ENCODE measurements at places on chromosomes 3 and 15.

DNA sequence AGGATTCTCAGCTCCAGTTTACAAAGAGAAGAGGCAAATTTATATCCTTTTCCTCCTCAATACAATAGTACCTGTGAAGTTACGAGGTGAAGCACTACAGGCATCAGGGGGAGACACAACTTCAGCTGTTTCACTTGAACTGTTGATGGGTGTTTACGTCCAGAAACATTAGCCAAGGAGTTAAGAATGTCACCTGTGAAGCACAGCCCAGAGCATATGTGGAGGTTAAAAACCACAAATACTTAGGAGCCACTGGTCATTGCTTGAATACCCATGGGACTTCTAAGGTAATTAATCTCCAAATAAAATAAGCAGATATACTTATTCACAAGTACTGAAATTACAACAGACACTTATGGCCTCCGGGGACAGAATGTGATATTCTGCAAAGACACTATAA, 246.5 kb downstream of the ULK4 start:
- no peak for DNase-seq

DNA sequence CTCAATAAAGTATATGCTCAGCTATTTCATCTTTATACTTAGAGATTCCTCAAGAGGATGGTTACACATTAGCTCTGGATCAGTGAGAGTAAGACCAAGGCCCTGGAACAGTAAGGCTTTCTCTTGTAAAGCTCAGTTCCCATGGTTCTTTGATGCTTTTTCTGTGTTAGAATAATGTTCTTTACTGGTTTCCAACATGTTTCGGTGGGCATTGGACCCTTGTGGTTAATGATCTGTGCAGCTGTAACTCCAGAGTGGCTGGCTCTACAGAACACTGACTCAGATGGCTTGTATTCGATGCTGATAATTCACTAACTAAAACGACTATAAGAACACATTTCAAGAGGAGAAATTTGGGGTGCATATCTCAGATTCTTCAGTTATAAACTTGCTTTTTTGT, 114.7 kb downstream of the AKAP13 start:
- DNase-seq = no peak

- no peak for DNase-seq
Observed at GRCh38 chr3:170078620-170079281, 41.0 kb downstream of the GPR160 start.

- peak; percentile 17 for DNase-seq
Observed at GRCh38 chr15:42385206-42385979, 26.1 kb downstream of the CAPN3 start.

- DNase-seq = no peak
Observed at GRCh38 chr3:11953350-11953749, 50.8 kb upstream of the SYN2 start.

DNA sequence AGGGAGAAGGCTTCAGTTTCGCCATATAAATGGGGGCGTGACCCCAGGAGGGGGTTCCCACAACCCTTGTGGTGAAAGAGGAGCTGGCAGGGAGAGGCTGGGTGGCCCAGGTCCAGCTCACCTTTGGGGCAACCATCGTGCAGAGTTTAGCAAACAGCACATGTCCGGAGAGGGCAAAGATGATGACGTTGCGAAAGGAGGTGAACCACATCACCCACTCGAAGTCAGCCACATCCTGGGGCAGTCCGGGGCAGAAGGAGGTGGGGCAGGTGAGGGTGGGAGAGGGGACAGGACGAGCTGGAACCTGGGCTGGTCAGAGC, 3.7 kb downstream of the HHATL start:
- no peak for DNase-seq

DNA sequence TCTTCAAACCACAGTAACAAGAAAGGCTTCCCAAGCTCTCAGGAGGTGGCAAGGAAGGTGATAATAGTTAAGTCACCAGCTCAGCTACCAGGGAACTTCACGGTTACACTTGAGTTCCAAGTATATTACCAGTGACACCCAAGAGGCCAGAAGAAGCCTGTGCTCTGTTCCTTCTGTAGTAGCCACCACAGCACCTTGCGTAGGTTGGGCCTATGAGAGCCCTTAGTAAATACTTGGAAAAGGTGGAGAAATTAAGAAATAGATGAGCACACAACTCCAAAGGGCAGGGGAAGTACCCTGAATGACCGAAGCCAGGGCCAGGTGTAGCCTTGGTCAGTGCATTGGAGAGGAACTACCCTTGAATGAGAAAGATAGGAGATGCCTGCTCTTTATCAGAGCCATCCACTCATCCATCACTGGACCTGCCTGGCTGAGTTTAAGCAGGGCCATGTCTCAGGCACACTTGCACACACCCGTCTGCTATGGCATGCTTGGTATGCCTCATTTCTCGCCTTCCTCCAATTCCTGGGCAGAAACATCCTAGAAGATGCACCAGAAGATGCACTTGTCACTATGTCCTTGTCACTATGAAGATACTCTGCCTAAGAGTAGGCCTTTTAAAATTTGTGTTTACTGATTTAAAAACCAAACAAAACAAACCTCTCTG, 32.6 kb upstream of the NDUFB4 start:
- DNase-seq = no peak
